ENCODE measurements at places on chromosomes 5 and 9.

- no peak for DNase-seq
Observed at GRCh38 chr9:3517377-3518048, 8.3 kb downstream of the RFX3 start.

- peak; percentile 88 for DNase-seq
Observed at GRCh38 chr9:94603259-94604160, 9.9 kb upstream of the FBP2 start.

- no peak for DNase-seq
Observed at GRCh38 chr9:132503116-132503515, 79.3 kb upstream of the BARHL1 start.

DNA sequence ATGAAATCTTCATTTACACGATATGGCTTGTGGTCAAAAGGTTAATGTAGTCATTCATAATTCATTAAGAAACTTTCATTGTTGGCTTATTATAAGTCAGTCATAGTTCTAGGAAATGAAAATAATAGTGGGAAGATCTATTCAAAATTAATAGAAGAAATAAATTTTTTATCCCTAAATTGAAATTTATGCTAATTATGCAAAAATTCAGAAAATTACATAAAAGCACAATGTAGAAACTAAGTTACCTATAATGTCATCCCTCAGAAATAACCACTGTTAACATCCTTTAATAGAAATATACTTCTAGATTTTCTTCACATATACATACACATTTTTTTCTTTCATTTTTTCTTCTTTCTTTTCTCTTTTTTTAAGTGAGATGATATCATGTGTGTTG lies 15.9 kb upstream of the JAK2 start:
- DNase-seq = no peak

- DNase-seq = no peak
Observed at GRCh38 chr5:91367908-91368648, 15.0 kb downstream of the ARRDC3 start.

- no peak for DNase-seq
Observed at GRCh38 chr5:177249761-177250537, 53.6 kb downstream of the RAB24 start.

- no peak for DNase-seq
Observed at GRCh38 chr9:127790094-127790855, 4.4 kb downstream of the CDK9 start.

DNA sequence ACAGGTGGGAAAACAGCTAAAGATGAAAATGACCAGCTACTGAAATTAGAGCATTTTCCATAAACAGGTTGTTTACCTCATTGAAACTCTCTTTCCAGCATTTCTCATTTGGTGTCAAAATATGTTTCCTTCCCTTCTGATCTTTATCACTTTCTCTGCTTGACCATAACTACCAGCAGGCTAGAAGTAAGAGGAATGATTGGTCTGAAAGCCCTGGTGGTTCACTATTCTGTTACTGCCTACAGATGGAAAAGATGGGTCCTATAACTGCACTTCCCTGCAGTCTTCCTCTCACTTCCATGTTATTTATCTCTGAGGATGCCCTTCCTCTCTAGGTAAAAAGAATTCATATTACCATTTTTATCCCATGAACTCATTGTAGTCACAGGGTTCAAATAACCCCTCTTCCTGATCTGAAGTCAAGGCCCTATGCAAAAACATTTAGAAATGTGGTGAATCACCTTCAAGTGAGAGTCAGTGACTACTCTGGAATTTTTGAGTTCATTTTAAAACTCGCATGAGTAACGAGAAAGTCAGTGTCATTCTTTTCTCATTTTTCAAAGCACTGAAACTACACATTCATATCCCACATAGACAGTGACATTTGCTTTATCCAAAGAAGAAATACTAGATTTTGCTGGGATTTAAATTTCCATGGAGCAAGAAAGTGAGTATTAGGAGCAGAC lies 51.7 kb downstream of the ZNF474 start:
- DNase-seq = no peak

DNA sequence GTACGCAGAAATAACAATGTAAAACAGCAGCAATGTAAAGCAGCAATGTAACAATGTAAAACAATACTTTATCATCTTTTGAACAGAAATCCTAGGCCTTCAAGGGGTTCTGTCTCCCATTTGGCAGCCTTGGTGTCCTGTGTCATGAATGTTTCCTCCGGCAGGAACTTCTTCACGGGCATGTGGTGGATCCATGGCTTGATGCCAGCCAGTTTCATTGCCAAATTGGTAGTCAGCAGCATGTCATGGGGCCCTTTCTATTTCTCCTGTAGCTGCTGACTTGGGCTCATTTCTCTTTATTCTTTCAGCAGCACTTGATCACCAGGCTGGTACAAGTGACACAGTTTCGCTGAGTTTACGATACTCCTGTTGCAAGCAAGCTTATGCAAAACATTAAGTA lies 275.3 kb downstream of the HTR1A start:
- no peak for DNase-seq

GRCh38 chr9:129383019-129383560 lies 205.0 kb upstream of the IER5L start:
- peak; percentile 61 for DNase-seq

GRCh38 chr9:123488722-123489321 lies 132.8 kb downstream of the CRB2 start:
- no peak for DNase-seq

GRCh38 chr5:60018091-60018490 lies 124.6 kb upstream of the PDE4D start:
- no peak for DNase-seq

DNA sequence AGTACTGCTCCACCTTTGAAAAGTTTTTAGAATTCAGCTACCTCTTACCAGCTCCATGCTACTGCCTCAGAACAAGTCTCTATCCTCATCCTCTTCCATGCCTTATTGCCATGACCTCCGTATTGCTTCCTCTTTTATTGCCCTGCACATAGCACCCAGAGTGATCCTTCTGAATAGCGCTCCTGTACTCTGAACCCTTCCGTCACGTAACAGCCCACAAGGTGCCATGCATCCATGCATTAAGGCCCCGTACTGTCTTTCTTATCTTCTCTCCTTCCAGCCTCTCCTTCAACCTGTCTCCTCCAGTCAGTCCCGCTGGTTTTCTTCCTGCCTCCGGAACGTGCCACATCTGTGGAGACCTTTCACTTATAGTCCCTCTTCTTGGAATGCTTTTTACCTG lies 273.3 kb upstream of the SEMA6A start:
- DNase-seq = no peak

DNA sequence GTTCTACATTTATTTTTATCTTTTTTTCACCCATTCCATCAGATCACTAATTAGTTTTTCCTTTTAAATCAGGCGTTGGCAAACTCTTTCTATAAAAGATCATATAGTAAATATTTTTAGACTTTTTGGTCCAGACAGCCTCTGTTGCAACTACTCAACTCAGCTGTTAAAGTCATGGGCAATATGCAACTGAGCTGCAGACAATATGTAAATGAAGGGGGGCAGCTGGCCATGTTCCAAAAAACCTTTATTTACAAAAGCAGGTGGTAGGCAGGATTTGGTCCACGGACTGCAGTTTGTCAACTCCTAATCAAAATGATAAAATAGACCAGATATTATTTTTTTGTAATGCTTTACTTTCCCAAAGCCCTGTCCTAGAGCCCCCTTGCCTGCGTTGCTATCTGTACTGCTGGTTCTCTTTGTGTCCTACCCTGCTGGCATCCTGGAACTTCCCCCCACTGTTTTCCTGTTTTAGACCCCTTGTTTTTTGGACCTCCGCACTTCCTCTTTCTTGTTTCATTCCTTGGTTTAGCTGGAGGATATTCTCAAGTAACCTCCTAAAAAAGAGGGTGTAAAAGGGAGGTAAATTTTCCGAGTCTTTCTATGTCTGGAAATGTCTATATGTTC lies 24.7 kb upstream of the TNFSF8 start:
- DNase-seq = no peak

DNA sequence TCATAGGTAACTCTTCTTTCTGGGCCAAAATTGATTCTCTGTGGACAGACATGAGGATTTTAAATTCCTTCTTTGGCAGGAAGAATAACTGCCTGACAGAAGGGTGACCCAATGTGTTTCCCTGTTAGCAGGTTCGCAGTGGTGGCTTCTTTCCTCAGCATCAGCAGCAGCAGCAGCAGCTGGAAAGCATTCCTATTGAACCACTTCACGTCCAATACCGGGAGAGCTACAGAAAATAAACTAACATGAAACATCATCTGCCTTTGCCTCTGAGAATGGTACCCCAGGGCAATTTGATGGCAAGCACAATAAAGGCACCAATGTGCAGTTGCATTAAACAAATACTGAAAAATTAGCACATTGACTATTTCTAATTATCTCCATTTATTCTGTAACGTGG lies 214.5 kb downstream of the TMEM167A start:
- DNase-seq = no peak

- no peak for DNase-seq
Observed at GRCh38 chr9:135186248-135187164, 99.0 kb downstream of the OLFM1 start.

DNA sequence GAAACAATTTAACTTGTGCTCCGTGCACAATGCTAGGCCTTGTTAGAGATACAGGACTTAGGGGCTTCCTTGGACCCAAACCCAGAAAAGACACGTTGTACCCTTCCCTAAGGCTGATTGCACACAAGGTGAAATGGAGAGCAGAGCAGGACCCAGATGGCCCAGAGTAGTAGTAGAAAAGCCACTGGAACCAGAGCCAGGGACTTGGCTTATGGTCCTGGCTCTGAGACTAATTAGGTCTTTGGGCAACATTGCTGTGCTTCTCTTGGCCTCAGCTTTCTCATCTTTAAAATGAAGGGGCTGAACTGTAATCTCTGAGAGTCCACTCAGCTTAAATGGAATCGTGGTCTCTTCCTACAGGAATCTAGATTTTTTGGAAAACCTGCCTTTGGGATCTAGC lies 42.3 kb downstream of the EBF1 start:
- DNase-seq = no peak

DNA sequence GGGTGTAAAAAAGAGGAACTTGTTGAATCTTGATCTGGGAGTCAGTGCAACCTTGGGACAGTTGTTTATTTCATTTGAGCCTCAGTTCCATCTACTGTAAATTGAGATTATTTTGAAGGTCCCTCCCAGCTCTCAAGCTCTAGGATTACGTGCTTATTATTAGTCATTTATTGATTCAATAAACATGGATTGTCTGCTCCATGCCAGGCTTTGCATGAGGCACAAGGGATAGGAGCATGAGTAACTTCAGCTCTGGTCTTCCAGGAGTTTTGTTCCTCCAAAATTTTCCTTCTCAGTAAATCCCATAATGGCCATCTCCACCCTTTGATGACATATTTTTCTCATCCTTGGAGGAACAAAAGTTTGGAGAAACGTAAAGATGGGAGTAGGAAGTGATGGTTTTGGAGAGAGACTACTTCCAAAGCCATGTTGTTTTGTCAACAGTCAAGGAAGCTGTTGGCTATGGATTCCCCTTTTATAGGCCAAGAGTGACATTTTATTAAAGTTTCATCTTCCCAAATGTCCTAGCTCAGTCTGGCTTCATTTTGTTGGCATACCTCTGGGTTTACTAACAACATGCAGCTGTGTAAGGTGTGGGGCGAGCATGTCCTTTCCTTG lies 244.6 kb downstream of the DMRT2 start:
- DNase-seq = no peak

- no peak for DNase-seq
Observed at GRCh38 chr5:178474562-178475184, 115.5 kb downstream of the COL23A1 start.

DNA sequence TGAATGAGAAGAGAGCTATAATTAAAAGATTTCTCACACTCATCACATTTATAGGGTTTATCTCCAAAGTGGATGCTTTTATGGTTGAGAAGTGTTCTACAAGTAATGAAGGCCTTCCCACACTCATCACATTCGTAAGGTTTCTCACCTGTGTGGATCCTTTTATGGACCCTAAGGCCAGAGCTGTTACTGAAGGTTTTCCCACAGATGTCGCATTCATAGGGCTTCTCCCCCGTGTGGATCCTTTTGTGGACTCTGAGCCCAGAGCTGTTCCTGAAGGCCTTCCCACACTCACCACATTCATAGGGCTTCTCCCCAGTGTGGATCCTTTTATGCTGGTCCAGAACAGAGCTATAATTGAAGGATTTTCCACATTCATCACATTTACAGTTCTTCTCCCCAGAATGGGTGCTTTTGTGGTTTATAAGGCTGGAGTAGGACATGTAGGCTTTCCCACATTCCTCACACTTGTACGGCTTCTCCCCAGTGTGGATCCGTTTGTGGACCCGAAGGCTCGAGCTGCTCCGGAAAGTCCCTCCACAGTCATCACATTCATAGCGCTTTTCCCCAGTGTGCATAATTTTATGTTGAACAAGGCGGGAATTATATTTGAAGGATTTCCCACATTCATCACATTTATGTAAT lies 10.5 kb downstream of the ZFP62 start:
- DNase-seq = no peak

DNA sequence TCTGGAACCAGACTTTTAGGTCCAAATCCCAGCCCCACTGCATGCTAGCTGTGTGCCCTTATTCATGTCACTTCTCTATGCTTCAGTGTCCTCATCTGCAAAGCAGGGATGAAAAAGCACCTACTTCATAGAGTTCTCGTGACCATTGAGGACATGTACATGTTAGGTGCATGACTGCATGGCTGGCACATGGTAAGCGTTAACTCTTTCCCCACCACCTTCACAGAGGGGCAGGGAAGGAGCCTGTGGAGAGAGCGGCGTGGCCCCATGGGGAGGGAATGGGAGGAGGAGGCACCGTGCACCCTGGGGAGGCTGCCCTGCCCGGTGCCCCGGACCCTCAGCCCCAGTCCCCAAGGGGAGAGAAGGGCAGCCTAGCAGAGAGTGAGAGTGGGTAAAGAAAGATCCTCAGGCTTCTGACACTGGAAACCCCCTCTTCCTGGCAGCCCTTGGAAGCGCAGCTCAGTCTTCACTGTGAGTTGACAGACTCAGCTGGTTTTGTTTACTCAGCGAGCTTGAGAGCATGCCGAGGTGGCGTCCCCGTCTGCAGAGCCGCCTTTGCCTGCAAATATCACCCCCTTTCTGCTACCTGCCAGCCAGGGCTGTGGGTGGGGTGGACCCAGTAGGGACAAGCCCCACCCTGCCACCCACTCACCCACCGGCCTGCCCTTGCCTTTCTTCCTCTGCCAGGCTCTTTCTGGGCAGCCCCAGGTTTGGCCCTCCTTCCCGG lies 10.6 kb upstream of the ANGPTL2 start:
- peak; percentile 55 for DNase-seq

DNA sequence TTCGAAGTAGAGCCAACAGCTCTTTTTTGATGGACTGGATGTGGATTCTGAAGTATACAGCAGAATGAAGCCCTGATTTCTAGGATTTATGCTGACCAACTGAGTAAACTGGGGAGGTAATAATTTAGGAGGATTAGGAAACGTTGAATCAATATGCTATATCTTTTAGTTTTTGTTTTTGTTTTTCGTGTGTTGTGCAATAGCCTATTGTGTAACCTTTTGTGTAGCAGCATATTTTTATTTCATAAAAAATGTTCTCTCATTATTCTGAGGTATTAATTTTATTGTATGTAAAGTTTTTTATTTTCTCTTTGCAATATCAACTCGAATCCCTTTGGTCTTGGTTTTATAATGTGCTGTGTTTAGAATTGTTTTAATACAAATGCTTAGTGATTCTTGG lies 902.3 kb downstream of the EFNA5 start:
- no peak for DNase-seq

GRCh38 chr5:141753971-141754713 lies 72.1 kb upstream of the ARAP3 start:
- DNase-seq = peak; percentile 67

GRCh38 chr5:163580516-163580915 lies 75.1 kb downstream of the MAT2B start:
- DNase-seq = no peak

GRCh38 chr5:10453545-10453944 lies 11.9 kb downstream of the ROPN1L start:
- no peak for DNase-seq
